NCI-H226 (cell line): ENCODE measurements at places on chromosomes 2 and 18.
A peak's percentile ranks its signal among the peaks of the same experiment; 100 is the strongest.

DNA sequence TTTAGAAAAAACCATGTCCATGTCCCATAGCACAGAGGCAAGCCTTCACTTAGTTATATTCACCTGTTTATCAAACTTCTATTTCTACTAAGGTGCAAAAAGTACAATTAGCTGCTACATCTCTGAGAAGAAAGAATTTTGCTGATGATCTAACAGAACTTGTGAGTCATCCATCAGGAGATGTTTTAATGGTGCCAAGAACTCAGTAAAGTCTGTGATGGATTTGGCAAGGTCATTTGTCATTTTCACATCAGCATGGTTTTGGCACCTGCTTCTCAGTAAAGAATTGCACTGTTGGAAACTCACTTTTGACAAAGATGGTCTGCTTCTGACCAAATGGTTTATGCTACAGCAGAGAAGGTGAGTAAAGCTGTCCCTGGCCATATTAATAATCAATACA is 195.7 kb upstream of the TMEFF2 start:
- peak; percentile 19 for DNase-seq

- no peak for DNase-seq
These were observed 3.0 kb downstream of the CD8A start for GRCh38 chr2:86787736-86788135.

GRCh38 chr2:29528891-29529520 is 392.4 kb downstream of the ALK start:
- no peak for DNase-seq

DNA sequence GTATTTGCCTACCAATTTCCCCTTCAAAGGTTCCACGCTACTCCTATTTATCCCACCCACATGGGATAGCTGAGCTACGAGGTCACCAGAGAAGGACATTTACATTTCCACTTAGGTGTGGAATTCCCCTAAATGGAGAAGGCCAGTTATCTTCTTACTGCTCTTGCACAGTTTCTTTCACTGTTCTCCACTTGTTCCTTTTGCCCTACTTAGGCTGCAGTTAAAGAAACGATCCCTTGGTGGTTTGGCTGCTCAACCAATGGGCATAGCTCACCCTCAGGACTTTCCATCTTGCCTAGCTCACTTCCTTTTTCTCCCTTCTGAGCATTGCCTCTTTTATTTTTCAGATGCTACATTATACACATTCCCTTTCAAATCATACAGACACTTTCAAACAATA is 11.2 kb upstream of the NABP1 start:
- peak; percentile 82 for DNase-seq

- no peak for DNase-seq
These were observed 111.4 kb downstream of the NFATC1 start for GRCh38 chr18:79507076-79507545.
